Right atrium auricular region (tissue), 2 donors: ENCODE measurements at places on chromosomes 11 and 22. TPM values are rescaled to one million over a fixed set of nuclear protein-coding genes. Genes with fewer than 3 reads are reported as not detected.

DNA sequence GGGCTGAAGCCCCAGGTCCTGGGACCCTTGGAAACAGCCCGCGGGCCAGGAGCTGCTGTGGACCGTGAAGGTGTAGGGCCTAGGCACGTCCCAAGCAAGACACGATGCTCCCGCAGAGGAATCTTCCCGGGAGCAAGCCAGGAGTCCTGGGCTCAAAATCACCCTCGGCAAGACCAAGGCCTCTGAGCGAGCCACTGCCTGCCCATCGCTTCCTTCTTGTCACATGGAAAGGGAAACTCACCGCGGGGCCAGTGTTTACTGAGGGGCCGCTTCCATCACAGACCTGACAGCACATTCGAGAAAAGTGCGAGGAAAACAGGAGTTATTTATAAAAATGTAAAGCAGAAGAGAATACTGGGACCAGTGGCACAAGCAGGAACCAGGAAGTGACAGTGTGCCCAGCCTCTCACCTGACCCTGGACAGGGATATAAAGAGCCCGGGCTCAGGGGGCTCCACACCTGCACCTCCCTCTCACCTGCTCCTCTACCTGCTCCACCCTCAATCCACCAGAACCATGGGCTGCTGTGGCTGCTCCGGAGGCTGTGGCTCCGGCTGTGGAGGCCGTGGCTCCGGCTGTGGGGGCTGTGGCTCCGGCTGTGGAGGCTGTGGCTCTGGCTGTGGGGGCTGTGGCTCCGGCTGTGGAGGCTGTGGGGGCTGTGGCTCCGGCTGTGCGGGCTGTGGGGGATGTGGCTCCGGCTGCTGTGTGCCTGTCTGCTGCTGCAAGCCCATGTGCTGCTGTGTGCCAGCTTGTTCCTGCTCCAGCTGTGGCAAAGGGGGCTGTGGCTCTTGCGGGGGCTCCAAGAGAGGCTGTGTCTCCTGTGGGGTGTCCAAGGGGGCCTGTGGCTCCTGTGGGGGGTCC lies at the start of gene KRTAP5-5:
Gene KRTAP5-5 (plus strand): TSS at position 450 of the 860 bp plus-strand sequence. CDS start 66 bp downstream, at position 516.
- DNase-seq: no peak

DNA sequence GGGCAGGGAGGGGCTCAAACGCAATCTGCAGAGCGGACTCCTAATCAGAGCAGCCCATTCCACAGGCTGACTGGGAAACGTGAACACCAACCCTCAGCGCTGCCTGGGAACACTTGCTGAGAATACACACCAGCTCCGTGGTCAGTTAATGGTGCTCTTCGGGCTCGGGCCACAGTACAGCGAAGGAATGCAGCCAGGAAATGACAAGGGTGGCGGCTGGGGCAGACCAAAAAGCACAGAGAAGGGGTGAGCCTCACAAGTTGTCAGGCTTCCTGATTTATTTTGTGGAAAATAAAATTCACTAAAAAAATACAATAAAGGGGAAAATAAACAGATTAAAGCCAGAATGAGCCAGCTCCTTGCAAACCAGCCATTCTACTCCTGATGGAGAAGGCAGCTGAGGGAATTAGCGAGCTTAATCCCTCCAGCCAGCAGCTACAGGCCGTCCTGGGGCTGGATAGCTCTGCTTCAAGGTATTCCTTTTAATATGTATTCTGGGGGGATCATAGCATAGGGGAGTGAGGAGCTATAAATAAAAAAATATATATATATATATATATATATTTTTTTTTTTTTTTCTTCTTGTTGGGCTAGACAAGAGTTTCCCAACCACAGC lies 165.5 kb upstream of the NTM start:
- DNase-seq: no peak

- DNase-seq: no peak
Measured at GRCh38 chr11:62505440-62506091, 41.0 kb downstream of the AHNAK start.

DNA sequence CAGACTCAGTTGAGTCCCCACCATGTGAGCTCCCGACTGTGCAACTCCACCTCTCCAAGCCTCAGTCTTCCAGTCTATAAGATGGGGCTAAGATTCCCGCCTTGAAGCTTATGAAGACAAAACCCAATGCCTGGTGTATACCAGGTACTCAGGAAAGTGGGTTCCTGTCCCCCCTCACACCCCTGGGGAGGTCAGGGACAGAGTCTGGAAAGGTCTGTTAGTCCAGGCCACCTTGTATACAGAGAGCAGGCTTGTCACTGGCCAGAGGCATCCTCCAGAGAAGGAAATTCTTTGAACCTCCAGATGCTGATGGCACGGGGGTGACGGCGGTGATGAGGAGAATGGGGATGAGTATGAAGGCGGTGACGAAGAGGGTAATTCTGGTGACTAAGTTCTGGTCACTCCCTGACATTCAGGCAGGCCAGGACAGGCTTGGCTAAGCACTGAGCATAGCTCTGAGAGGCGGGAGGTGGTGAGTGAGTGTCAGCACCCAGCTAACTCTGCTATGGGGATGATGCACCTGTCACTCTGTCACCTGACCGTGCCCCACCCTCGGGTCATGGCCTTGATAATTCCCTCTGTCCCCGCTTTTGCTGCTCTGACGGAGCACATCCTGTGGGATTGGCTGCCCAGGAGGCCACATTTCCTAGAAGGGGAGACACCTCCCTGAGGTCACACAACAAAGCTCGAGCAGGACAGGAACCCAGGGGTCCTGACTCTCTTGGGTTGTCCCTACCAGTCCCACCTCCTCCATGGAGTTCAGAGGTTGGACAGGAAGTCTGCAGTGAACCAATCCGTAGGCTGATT lies 30.9 kb upstream of the CSNK1E start:
- DNase-seq: peak; percentile 58

GRCh38 chr22:41585898-41586297 lies 3.7 kb downstream of the PMM1 start:
- no peak for DNase-seq

DNA sequence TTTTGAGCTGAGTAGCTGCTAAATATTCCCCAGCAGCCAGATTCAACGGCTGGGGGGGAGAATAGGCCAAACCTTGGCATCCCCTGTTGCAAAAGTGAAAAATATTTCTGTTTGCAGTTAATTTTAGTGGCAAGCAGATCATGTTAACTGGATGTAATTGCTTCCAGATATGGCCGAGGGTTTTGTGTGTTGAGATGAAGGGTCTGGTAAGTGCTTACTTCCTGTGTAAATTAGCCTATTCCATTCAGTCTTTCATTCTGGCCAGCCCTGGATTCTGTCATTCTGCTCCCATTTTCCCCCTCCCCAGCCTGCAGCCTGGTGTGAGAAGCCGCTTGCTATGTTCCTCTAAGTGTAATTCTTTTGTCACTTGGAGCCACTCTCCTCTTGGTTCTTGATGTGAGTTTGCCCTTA lies 17.4 kb downstream of the ZBTB16 start:
- no peak for DNase-seq

DNA sequence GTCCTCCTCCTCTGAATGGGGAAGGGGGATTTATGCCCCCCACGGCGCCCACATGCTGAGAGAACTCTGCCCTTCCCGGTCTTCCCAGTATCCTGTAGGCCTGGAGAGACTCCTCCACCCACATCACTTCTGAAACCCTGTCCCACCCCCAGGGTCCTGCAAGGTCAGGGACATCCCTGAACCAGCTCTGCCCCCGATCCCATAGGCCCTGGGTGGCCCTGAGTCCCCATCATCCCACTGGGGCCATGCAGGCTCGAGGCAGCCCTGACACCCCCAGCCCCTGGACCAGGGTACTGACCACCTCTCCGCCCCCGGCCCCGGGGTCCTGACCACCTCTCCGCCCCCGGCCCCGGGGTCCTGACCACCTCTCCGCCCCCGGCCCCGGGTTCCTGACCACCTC lies 11.7 kb downstream of the B4GALNT4 start:
- DNase-seq: no peak

DNA sequence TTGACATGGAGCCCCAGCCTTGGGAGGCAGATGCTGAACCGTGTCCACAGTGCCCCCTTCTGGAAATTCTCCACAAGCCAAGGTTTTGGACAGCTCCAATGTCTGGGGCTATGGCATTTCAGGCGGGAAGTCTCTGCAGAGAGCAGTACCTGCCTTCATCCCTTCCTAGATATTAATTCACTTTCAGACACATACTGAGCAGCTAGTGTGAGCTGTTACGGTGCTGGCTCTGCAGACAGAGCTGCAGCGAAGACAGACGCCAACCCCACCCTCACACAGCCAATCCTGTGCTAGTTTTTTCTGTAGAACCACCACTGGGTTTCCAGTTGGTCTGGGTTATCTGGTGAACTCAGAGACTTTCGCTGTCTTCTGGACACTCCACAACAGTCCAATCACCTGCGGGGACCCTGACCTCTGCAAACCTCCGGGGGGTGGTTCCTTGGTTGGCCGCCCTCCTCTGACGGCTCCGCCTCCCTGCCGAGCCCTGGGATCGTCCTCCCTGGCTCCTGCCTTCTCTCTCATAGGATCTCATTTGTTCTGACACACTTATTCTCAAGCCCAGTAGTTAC lies 9.1 kb downstream of the LMF2 start:
- DNase-seq: peak; percentile 72

- DNase-seq: no peak
Measured at GRCh38 chr22:42162728-42163489, 32.3 kb upstream of the CYP2D6 start.

- DNase-seq: no peak
Measured at GRCh38 chr11:118633979-118634378, 26.6 kb downstream of the PHLDB1 start.

GRCh38 chr11:111006227-111006626 lies 239.3 kb upstream of the POU2AF2 start:
- DNase-seq: no peak

GRCh38 chr11:116879800-116880625 lies 42.6 kb upstream of the APOA1 start:
- no peak for DNase-seq

- no peak for DNase-seq
Measured at GRCh38 chr11:99554232-99554903, 533.6 kb downstream of the CNTN5 start.

DNA sequence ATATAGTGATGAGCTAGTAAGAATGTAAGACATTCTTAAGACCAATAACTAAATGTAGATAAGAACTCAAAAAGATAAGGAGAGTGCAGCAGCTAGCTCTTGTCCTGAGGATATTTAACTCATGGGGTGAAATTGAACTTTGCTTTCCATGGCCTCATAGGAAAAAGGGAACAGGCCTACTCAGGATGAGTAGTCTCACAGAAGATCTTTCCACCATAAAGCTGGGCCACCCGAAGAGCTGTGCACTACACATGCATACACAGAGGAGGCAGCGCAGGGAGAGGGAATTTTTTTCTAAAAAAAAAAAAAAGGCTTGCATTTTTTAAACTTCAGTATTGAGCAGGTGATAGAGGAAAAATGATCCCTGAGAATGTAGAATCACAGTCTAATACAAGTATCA lies 59.9 kb upstream of the CFAP300 start:
- DNase-seq: no peak

DNA sequence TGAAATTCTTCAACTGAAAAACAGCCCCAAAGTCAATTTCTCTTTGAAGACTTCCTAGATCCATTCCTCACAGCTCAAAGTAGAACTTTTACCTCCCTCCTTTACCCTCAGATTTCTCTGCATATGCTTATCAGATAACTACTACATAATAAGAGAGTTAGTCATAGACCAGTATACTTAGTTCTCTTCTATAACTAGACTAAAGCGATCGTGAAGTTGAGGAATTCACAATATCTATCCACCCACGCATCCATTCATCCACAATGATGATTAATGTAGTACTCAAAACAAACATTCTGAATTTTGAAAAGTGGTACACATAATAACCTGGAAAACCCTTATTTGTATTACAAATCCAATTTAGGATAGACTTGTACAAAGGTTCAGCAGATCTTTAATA lies 800.9 kb upstream of the TENM4 start:
- DNase-seq: no peak

DNA sequence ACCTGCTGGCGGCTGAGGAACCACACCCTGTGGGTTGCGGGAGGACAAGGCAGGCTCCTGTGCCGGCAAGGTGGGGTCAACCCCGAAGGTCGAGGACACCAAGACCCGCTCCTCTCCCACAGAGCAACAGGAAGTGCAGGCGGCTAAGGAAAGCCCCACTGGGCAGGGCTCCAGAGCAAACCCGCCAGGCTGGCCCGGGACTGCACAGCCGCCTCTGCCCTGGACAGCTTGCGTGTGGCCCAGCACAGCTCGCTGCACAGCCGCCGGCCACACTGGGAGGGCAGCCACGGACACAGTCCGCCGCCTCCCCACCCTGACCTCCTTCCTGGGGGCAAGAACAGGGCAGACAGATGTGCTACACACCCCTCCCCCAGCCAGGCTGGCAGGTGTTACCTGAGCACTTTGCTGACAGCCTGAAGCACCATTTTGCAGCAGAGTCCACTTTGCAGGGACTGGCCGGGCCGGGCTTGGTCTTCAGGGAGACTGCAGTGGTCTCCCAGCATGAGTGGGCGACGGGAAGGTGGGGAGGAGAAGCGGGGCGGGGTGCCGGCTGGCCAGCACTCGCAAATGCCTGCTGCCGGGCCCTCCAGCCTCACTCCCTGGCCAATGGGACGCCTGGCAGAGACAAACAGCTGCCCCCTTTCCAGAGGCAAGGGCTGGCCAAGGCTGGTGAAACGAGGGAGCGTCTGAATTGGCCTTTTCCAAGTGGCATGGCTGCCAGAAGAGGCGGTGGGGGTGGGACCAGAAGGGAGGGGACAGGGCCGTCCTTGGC lies at the start of gene MOB2:
Gene MOB2 (minus strand): TSS at position 726 of the 772 bp plus-strand sequence. CDS start 223 bp downstream, at position 503.
- DNase-seq: no peak

- no peak for DNase-seq
Measured at GRCh38 chr11:66924272-66924671, 33.9 kb downstream of the PC start.

GRCh38 chr11:1890856-1891830 lies 552 bp downstream of the PRR33 start:
- DNase-seq: no peak

The UBQLN3 gene
- not detected for total RNA-seq

The IGHMBP2 gene
- 8.5 TPM for total RNA-seq

The CRACR2B gene
- total RNA-seq: 15.6 TPM

The RHOG gene
- total RNA-seq: 48.9 TPM

The AQP11 gene
- 1.7 TPM for total RNA-seq

The CECR2 gene
- 4.0 TPM for total RNA-seq

The OR51B4 gene
- not detected for total RNA-seq

The OR5B21 gene
- total RNA-seq: not detected

The TREH gene
- total RNA-seq: not detected
